Stimulated activated CD4-positive, alpha-beta T cell treated with anti-CD3 and anti-CD28 coated beads, Interleukin-2, amount 100 ng/mL, for 4 hours (primary cell): ENCODE measurements at places on chromosomes 16 and 17.

GRCh38 chr16:84084570-84085270 lies 32.0 kb downstream of the MBTPS1 start:
- peak; percentile 52 for DNase-seq

DNA sequence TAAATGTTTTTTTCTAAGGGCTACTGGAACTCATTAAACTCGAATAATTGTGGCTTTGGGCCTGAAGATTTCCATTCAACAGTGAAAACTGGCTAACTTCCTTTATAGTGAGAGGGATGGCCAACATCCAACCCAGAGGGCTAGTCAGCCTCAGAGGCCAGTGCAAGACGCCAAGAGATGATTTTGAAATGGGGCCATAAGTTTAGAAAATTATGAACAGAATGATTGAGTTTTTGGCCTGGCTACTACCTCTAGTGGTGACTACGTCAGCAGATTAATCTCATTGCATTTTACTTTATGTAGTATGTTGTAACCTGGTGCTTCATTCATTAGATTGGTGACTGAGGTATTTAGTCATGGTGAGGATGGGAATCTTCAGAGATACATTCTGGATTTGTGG lies 28.4 kb downstream of the HAPSTR1 start:
- no peak for DNase-seq

DNA sequence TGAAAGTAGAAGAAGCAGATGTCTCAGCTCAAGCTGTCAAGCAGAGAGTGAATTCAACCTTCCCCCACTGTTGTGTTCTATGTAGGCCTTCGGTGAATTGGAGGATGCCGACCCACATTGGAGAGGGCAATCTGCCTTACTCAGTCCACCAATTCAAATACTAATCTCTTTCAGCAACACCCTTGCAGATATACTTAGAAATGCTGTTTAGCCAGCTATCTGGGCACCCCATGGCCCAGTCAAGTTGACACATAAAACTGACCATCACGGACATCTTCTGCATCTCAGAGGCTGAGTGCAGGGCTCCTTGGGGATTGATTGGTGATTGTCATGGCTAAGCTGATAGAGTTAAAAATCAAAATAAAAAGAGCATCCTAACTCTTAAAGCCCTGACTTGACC lies 58.3 kb downstream of the IRX3 start:
- no peak for DNase-seq

DNA sequence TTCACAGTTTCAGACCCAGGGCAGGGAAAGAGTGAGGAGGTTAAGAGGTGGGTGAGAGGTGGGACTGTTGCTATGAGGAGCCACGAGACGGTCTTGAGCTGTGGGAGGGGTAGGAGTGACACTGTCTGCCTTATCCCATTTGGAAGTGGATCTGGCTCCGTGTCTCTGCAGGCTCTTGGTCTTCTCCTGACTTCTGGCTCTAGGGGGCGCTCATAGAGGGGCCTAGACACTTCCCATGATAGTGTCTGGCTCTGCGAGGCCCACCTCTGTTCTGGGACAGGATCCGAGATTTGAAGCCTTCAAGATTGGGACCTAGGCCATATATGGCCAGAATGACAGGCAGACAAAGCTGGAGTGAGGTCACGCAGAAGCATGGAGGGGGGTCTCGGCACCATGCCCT lies 204.5 kb downstream of the GSG1L start:
- no peak for DNase-seq

GRCh38 chr17:37698132-37698910 lies 46.5 kb downstream of the HNF1B start:
- DNase-seq = no peak

GRCh38 chr17:38428112-38428642 lies at the start of gene ARHGAP23:
TSS of gene ARHGAP23 (plus strand) at chr17:38428464. CDS start at chr17:38428486, 22 bp downstream.
- peak; percentile 19 for DNase-seq

GRCh38 chr17:1143573-1143972 lies 36.2 kb downstream of the ABR start:
- no peak for DNase-seq
